ENCODE measurements at places on chromosomes 1 and 21.

- no peak for DNase-seq
Observed at GRCh38 chr1:28032281-28032680, 56.1 kb downstream of the EYA3 start.

GRCh38 chr1:161164901-161165610, 1.2 kb upstream of the PPOX start:
- no peak for DNase-seq

DNA sequence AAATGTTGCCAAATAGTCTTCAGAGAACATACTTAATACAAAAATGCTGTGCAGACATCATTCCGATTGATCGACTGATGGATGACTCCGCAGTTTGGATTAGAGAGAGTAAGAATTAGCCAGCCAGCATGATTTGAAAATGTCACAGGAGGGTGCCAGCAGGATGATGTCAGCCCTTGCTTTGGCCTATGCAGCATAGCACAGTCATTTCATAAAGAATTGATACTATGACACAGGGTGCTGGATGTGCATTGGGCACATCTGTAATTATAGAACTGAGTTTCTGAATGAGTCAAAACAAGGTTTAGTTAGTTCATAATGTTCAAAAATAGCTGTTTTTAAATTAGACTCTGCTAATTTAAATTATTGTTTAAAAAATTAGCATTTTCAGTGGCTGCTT, 21.6 kb upstream of the TRAF5 start:
- DNase-seq: no peak

DNA sequence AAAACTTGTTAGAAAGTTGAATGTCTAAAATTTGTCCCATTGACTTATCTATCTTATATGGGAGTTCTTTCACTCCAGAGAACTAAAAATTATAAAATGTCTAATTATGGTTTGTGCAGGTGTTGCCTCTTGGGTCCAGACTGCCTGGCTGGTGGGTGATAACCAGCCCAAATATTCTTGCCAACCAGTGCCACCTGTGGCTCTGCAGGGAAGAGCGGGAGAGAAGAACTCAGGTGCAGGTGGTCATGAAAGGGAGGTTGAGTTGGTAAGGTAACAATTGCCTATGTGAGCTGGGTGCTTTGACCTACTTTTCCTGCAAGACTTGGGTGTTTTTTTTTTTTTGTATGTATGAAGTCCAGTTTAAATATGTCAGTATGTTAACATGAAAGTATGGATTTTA, 10.2 kb downstream of the RPS6KC1 start:
- DNase-seq: no peak

- no peak for DNase-seq
Observed at GRCh38 chr1:220221670-220222069, 50.6 kb downstream of the RAB3GAP2 start.

- no peak for DNase-seq
Observed at GRCh38 chr21:41634858-41635257, 126.9 kb upstream of the TMPRSS2 start.

- DNase-seq: no peak
Observed at GRCh38 chr1:37338658-37339057, 135.7 kb upstream of the ZC3H12A start.

DNA sequence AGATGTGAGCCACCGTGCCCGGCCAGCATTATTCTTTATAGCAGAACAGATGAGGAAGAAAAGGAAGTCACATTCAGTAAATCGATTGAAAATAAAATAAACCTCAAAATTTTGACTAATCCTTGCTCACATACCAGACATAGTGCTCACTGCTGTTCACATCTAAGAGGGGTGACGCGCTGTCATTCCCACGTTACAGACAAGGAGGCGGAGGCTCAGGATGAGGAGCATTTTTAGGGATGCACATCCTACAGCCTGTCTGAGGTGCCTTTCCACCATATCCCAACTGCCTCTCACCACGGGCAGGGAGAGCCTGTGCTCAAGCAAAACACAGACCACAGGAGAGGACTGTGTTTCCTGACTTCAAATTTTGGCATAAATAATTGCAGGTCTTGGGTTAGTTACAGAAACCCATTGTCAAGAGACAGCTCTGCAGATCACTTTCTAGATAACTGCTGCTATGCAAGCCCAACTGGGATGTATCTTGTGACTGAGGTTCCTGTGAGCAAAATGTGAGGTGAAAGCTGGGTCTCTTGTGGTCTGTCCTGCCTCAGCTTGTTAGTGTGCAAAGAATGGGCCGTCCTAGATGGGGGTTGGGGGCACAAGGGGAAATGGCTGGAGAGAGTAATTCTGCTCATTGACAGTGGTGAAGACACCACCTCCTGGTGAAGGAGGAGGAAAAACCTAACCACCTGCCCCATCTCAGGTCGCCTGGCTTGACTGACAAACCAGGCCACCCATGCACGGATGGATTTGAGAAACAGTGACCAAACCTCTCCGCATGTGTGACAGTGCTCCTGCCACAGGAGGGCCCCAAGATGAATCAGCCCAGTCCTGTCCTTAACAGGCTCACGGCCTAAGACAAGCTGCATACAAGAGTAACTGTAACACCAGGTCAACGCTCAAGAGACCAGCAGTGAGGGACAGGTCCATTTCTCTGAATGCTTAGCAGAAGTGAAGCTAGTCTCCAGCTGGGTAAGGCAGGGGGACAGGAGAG, 8.2 kb downstream of the TNN start:
- no peak for DNase-seq

DNA sequence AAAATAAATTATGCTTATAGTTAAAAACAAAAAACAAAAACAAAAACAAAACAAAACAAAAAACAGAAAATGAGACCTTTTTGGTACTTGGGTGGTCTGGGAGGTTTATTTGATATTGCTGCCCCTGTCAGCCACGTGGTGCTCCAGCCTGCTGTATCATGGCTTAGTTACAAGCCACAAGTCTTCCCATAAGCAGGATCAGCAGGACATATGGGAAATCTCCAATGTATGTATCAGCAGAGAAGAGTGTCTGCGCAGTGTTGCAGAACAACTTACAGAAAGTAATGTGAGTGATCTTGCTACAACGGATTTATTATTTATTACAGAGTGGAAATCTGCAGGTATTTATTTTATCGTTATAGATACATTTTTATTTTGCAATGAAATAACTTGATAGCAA, 423.0 kb upstream of the TMPRSS15 start:
- no peak for DNase-seq

- DNase-seq: no peak
Observed at GRCh38 chr21:39685236-39685635, 59.7 kb upstream of the IGSF5 start.

DNA sequence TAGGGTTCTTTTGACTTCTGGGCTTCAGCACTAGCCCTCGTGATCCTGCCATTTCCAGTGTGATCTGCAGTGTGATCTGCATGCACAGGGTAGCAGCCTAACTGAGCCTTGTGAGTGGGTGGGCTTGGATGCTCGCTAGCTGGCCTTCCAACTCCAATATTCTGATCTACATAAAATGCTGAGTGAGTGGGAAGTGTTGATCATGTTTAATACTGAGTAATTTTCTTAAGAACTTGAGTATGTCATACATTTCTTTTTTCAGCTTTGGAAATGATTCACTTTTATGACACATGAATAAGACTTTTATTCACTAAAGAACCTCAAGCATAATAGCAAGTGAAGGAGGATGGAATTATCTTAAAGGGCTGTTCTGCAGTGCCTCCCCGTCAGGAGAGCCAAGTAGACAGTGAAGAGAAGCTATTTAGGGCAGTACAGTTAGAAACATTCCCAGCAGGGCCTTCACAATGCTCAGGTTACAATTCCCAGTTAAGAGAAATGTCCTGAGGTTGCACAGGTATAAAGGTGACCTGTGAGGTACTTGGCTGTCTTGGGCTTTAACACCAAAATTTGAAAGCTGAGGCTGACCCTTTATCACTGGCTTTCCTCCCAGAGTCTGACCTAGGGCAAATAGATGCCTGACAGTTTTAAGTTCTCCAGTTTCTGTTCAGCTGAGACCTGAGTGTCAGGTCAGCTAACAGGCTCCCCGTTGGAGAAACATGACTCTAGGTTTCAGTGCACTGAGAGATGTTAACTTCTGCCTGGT, 29.1 kb upstream of the LRRC8C start:
- DNase-seq: no peak

Data from keratinocyte (primary cell).